EL (cell line): ENCODE measurements at places on chromosomes 1 and 21.

DNA sequence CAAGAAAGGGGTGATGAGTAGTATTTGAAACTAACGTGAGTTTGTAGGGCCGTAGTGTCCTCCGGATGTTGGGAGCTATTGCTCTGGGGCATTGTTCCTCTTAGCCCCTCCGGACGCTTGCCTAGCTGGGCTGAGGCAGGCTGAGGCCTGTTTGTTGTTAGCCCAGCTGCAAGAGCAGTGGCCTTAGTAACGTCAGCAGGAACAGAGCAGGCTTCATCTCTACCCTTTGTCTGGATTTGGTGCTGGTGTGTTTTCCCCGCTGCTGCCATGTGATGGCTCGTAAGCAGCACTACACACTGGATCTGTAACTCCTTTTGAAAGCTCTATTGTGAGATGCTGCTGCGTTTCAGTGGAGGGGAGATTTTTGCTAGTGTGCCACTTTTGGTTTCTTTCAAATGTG, 57.6 kb downstream of the DNM3 start:
- no peak for DNase-seq

DNA sequence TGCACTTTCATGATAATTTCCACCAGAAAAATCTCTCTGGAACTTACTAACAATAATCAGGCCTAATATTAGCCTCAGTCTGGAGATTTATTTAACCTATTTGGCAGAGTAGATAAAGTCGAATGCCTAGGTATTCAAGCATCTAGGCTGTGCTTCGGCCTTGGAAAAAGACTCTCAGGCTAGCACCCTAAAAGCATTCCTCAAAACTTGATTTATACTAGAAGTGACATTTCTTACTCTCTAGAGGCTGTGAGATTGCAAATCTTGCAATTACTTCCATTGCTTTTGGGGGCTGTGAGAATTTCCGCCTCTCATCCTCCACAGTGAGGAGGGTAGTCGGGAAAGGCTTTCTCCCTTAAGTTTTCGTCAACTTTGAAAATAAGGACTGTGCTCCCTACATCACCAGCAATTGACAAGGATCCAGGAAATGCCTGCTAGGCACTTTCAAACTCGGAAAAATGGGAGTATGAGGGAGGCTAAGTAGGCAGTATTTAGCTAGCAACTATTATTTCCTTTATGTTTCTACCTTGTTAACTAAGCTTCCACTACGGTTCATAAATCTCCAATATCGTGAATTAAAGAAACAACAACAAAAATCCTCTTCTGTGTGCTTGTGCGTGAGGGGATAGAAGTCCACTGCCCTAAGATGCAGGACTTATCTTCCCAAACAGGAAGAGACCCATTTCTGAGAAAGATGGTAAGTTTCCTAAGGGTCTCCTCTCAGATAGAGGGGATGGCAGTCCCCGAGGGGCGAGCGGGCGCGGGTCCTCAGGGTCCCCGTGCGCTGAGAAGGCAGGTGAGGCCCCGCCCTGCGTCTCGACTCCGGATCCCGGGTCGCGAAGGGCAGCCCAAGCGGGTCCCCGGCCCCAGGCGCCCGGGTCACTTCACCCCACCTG, 1.1 kb upstream of the LMO4 start:
- no peak for DNase-seq

DNA sequence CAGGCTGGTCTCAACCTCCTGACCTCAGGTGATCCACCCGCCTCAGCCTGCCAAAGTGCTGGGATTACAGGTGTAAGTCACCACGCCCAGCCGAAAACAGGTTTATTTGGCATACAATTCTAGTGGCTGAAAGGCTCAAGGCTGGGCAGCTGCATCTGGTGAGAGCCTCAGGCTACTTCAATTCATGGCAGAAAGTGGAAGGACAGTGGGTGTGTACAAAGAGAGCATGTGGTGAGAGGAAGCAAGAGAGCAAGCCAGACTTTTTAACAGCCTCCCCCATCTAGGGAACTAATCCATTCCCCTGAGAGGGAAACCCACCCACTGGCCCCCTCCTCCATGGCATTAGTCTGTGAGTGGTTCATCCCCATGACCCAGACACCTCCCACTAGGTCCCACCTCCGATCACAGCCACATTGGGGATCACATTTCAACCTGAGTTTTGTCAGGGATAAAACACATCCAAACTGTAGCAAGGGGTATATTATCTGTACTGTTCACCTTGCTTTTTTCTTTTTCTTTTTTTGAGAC, 9.5 kb downstream of the BMP8A start:
- no peak for DNase-seq

- DNase-seq, result no peak
These were observed 59.0 kb downstream of the TSEN15 start for GRCh38 chr1:184110272-184111204.

DNA sequence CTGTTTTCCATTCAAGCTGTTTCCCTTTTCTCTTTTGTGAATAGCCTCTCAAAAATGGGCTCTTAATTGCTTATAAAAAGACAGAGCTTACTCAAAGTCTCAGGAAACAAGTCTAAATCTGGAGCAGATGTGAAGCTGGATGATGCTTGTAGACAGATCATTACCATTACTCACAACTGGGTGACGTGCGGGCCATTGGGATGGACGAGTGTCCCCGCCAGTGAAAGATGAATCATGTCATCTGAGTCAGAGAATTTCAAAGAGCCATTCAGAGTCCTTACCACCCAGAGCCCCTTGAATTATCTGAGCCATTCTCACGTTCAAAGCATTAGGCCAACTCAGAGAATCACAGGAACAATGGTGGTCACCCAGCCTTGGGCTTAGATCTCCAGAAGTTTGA, 134.6 kb downstream of the HUNK start:
- peak; percentile 22 for DNase-seq

GRCh38 chr21:33064623-33065390, 5.1 kb upstream of the OLIG1 start:
- no peak for DNase-seq

DNA sequence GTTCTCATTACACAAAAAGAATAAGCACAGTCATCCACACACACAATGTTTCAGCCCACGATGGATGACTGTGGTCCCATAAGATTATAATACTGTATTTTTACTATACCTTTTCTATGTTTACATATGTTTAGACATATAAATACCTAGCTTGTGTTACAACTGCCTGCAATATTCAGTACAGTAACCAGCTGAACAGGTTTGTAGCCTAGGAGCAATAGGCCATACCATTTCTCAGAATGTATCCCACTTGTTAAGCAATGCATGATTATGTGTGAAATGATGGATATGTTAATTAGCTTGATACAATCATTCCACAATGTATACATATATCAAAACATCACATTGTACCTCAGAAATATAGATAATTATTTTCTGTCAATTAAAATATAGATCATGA, 33.2 kb upstream of the SAMD13 start:
- no peak for DNase-seq

GRCh38 chr21:27631471-27631870, 664.6 kb upstream of the ADAMTS5 start:
- DNase-seq, result peak; percentile 31

- DNase-seq, result peak; percentile 98
These were observed at the start of gene PTPN14 for GRCh38 chr1:214551436-214552173. TSS of gene PTPN14 (minus strand) at chr1:214551602. CDS start at chr1:214464803, 86,799 bp downstream.

- peak; percentile 50 for DNase-seq
These were observed 77.9 kb upstream of the RRP15 start for GRCh38 chr1:218207194-218207593.

DNA sequence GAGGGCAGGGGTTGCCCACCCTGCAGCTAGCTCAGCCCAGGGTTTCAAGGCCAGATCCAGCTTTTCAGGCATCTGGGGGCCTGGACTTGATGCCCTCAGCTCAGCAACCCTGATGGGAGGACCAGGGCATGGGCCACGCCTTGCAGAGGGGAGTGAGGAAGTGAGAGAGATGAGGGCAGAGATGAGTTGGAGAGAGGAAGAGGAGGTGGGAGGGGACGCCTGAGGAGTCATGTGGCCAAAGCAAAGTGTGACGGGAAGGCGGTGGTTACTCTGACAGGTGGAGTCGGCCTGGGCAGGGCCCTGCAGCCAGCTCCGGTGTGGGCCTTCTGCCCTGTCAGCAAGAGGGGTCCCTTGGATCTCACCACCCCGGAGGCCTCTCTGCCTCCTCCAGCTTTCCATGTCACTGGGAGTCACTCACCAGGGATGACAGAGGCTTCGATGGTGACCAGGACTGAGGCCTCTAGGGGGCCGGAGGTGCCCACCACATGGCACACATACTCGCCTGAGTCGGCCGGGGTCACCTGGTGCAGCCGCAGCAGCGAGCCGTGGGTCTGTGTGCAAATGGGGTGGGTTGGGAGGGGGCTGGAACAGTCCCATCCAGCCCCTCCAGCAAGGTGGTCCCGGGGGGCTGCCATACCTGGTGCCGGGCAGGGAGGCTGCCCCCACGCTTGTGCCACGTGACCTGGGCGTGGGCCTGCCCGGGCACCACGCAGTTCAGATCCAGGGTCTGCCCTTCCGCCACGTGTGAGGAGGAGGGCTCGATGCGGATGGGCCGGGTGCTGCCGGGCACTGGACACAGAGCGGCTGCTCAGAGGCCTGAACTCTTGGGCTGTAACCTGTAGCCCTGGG, 40.4 kb downstream of the LDLRAD2 start:
- DNase-seq, result no peak

GRCh38 chr1:36007741-36008140, 76.2 kb upstream of the TEKT2 start:
- DNase-seq, result no peak

DNA sequence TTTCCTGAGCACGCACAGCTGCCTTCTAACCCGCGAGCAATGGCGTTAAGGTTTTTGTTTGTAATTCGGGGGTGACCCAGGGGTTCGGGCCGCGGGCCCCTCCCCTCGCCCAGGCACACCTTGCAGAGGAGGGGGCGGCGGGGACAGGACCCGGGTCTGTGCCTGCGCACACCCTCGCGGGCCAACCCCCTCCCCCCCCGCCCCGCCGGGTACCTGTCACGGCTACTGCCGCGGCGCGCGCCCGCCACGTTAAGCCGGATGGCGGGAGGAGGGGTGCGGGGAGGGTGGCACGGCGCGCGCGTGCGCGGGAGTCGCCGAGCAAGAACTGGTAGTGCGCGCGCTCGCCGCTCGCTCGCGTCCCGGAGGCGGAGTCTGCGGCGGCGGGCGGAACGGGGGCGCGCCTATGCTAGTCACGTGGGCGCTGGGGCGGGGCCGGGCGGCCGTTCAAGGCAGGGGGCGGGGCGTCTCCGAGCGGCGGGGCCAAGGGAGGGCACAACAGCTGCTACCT, at the start of gene TPTE:
Gene TPTE, plus strand, starts transcription at position 493 of the 508 bp plus-strand sequence. CDS start 17,141 bp downstream, outside the sequence.
- no peak for DNase-seq

DNA sequence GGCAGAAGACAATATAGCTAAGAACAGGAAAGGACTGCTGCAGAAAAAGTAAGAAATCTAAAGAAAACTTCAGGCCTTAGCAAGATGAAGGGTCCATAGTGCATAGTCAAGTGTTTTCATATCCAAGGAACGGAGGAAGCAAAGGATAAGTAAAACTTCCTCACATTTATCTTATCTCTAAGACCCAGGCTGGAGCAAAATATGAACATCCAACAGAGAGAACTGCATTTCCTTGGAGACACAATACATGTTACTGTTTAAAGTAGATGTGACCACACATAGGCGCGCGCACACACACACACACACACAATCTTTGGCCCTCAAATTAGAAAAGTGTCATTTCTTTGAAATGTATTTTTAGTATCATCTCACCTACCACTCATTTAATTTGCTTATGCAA, 66.7 kb downstream of the TTLL7 start:
- no peak for DNase-seq

DNA sequence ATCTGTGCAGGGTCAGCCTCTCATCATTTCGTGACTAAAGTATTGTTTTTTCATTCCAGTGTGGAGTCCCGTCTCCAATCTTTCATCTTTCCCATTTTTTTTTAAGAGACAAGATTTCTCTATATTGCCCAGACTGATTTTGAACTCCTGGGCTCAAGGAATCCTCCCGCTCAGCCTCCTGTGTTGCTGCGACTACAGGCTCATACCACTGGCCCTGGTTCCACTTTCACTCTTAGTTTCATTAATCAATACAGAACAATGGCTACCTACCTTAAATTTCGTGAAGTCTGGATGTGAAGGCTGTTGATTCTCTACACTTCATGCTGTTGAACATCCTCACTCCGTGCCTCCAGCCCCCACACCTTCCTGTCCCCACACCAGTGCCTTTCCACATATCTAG, 97.7 kb upstream of the GREM2 start:
- no peak for DNase-seq

GRCh38 chr1:53408013-53408754, 51.0 kb upstream of the DMRTB1 start:
- peak; percentile 65 for DNase-seq

DNA sequence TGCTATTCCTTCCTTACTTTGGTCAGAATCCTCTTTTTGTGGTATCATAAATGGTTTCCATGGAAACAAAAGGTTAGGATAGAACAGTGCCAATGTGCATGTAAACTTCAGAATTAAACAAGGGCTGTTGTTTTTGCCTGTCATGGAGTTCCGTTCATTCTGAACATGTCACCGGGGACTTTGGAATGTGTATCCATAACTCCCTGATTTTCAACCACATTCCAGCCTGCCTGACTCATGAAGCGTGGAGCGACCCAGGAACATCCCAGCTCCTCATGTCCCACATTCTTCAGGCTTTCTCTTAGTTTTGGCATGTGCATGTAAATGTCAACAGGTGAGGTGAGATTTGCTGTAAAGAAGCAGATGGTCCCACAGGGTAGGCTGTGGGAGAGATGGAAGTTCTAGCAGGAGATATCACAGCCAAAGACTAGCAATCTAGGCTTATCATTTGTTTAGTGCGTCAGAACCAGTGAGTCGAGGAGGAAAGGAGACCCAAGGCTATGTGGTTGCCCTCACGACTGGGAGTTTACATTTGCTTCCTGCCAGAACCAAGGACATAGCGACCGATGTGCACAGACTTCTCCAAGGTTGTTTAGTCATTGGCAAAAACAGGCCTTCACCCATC, 23.0 kb upstream of the DNAJC11 start:
- DNase-seq, result peak; percentile 94

DNA sequence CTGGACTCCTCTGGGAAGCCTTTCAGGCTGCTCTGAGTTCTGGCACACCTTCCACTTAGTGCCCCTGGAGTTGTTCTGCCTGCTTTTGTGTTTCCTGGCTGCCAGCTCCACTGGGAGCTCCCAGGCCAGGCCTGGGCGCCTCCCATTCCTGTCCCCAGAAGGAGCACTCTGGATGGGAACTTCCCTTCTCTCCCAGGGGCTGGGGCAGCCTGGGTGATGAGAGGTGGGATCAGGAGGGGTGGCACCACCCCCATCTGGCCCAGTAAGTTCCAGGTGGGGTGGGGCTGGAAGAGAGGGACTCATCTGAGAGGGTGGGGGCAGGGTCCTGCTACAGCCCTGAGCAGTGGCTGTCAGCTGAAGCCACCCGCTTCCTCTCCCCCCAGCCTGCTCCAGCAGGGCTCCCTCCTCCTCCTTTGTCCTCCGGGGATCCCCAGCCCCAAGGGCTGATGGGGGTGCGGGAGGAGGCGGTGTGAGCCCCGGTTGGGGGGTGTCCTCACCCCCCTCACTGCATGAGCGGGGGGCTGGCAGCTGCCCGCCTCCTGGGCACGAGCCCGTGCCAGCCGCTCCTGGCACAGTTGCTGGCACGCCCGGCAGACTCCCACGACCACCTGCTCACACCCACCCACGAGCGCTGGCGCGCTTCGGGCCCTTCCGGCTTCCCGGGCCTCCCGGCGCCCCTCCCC, 4.7 kb downstream of the FOXO6 start:
- DNase-seq, result no peak

GRCh38 chr21:46096596-46097335, 1.1 kb upstream of the COL6A2 start:
- DNase-seq, result no peak

- no peak for DNase-seq
These were observed 142.9 kb downstream of the ROR1 start for GRCh38 chr1:63916485-63917360.

GRCh38 chr21:21715266-21715969, 717.2 kb downstream of the NCAM2 start:
- peak; percentile 95 for DNase-seq
